Inflammatory macrophage treated with lipopolysaccharide for 4 hours (primary cell): ENCODE measurements at places on chromosomes 2 and 18.

GRCh38 chr2:98935777-98936352 lies at the start of gene CRACDL:
CRACDL (minus strand) TSS chr2:98936225; CDS start chr2:98846800, 89,425 bp downstream.
- DNase-seq = peak; percentile 10

- no peak for DNase-seq
These were observed 215.1 kb upstream of the POU3F3 start for GRCh38 chr2:104638859-104639202.

DNA sequence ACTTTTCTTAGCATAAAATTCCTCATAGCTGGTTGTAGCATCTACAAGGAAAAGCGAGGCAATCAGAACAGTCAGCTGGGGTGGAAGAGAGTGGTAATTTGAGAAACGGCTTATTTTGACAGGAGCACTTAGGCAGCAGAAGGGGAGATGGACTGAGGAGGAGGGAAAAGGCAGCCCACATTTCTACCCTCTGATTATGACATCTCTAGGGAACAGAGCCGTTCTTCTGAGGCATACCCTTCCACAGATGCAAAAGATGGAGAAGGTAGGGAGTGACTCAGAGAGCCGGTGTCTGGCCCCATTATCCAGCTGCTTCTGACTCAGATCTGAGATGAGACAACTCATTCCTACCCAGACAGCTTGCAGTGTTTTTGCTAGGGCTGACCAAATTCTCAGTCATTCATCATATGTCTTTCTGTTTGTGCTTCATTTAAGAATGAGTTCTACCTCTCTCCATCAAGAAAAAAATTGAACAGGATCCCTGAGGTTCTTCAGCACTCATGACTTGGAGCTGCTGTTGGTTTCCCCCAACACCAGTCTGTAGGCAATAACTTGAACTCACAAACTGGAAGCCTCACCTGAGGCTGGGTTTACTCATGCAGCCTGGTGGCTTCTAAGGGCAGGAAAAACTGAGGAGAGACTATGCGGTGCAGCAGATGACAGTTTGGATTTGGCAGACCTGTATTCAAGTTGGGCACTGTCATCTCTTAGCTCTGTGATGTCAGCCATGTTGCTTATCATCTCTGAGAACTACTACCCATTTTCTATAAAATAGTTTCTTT lies 15.9 kb upstream of the SEC11C start:
- DNase-seq = no peak

DNA sequence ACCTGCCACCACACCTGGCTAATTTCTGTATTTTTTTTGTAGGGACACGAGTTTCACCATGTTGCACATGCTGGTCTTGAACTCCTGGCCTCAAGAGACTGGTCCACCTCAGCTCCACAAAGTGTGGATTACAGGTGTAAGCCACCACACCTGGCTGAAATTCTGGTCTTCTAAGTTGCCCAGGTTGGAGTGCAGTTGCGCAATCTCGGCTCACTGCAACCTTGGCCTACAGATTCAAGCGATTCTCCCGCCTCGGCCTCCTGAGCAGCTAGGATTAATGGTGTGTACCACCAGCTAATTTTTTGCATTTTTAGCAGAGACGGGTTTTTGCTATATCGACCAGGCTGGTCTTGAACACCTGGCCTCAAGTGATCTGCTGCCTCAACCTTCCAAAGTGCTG lies 5.6 kb downstream of the POLR2D start:
- DNase-seq = no peak

DNA sequence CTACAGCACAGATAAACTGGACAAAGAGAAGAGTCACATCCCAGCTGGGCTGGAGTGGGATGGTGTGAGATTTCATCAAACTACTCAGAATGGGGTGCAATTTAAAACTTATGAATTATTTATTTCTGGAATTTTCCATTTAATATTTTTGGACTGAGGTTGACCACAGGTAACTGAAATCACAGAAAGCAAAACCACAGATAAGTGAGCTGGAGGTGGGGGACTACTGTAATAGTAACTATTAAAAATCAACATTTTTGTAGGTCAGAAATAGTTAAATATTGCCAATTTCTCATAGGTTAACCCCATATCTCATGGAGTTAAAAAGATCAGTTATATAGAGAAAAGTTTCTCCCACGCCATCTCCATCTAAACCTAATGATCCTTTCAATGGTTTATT lies 88.1 kb downstream of the SPOPL start:
- no peak for DNase-seq

DNA sequence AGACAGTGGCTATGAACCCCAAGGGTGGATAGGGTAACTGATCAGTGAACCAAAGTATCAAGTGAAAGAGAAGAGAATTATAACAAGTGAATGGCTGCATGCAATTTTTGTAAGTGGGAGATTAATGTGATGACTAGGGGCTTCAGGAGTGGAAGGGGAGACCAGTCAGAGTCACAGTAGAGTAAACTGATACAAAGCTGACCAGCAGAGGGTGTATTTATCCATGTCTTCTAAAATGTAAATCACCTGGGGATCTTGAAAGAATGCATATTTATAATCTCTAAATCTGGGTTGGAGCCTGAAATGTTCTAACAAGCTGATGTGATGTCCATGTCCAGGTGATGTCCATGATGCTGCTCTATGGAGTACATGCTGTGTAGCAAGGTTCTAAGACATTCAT lies 1351.3 kb upstream of the CHAC2 start:
- DNase-seq = no peak

DNA sequence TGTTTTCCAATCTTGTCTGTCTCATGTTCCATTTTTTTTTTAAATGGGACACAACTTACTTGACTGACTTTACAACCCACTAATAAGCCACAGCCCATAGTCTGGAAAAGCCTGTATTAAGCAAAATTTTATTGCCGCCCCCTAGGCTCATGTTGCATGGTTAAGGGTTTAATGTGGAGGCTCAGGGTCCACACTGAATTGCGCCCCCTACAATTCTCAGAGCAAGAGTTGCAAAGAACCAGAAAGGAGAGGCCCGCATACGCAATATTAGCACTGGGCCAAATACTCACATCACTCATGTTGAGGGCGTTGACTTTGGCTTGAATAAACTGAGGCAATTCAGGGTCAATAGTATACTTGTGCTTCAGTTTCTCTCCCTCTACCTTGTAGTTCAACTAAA lies 65.5 kb downstream of the NEB start:
- no peak for DNase-seq

- DNase-seq = no peak
These were observed 266.6 kb downstream of the SRBD1 start for GRCh38 chr2:45344502-45344901.

- DNase-seq = no peak
These were observed 113.6 kb upstream of the STK17B start for GRCh38 chr2:196284866-196285557.

DNA sequence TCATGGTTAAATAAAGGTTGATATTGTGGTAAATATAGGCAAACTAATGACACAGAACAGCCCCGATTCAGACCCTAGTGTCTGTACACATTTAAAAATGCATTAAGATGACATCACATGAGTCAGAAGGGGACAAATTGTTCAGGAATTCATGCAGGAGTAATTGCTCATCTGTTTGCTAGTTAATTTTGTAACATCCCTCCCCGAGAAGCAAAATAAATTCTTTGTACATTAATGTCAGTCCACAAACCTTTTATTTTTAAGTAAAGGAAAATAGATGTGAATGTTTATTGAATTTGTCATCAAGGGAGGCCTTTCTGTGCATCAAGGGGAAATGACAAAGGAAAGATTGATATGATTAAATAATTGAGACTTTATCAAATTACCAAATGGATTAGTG lies 69.9 kb downstream of the SH3BP4 start:
- no peak for DNase-seq

- no peak for DNase-seq
These were observed 21.2 kb upstream of the IL1A start for GRCh38 chr2:112805542-112805941.
